G401 (cell line): ENCODE measurements at places on chromosomes 11 and 22.

DNA sequence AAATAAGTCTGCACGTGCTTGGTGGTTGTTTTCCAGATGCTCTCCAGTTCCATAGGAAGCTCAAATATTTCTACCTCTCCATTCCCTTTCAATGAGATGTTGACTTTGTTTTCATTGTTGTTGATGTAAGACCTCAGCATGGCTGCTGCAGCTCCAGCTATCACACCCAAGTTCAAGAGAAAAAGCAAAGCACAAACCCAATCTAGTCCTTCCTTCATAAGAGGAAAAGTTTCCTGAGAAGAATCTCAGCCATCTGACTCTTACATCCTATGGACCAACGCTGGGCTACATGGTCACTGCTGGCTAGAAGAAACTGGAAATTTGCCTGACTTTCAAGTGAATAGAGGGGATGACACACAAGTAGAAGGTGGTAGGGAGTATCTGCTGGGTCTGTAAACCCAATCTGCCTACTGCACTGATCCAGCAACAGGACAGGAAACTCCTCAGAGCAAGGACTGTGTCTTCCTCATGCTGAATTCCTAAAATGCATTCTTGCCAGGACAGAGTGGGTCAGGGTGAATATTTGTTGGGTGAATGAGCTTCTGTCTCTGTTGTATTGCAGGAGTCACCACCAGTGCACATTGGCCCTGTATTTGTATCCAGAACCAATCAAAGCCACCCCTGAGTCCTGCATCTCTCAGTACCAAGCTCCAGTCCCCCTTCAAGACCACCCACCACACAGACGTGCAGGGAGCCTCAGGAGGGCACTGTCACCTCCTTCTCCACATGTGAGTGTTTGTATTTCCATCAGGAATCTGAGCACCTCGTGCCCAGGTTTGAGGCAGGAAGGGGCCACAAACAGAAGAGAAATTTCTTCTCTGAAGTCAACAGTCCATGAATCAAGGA is 118.0 kb upstream of the IGLL5 start:
- no peak for DNase-seq

- no peak for DNase-seq
Observed at GRCh38 chr11:110367571-110367970, 62.2 kb upstream of the FDX1 start.

- DNase-seq, result no peak
Observed at GRCh38 chr11:1754376-1755150, 4.2 kb upstream of the IFITM10 start.

- DNase-seq, result peak; percentile 32
Observed at GRCh38 chr11:132036746-132037466, 666.5 kb downstream of the NTM start.

- no peak for DNase-seq
Observed at GRCh38 chr11:69241075-69241740, 52.7 kb upstream of the MYEOV start.

DNA sequence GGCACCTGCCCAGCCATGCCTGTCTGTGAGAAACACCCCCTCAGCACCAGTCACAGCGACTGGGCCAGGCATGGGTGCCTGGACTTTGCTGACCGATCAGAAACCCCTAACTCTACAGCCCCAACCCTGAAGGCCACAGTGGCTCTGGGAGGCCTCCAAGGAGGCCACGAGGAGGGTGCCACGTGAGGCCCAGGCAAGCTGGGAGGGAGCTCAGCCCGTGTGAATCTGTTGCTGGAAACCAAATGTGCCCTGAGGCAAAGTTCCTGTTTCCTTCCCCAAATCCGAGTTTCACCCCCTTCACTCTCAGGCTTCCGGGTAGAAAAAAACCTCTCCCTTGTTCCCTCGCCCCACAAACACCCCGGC is 1.3 kb downstream of the UNC93B1 start:
- DNase-seq, result no peak

- peak; percentile 64 for DNase-seq
Observed at GRCh38 chr11:83070731-83071566, 748 bp downstream of the RAB30 start.

DNA sequence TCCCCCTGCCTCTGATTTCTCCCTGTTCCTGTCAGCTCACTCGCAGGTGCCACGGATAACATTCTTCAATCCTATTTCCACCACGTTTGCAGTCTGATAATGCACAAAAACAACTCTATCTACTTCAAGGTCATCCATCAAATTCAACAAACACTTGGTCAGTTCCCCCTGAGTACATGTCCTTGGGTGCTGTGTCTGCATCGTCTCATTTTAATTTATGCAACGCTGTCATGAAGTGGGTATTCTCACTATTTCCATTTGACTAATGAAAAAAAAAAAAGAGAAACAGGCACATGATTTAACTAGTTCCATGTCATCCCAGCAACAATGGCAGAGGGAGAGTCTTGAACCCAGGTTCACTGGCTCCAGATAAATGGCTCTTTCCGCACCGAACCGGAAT is 262.6 kb downstream of the LARGE1 start:
- DNase-seq, result no peak

DNA sequence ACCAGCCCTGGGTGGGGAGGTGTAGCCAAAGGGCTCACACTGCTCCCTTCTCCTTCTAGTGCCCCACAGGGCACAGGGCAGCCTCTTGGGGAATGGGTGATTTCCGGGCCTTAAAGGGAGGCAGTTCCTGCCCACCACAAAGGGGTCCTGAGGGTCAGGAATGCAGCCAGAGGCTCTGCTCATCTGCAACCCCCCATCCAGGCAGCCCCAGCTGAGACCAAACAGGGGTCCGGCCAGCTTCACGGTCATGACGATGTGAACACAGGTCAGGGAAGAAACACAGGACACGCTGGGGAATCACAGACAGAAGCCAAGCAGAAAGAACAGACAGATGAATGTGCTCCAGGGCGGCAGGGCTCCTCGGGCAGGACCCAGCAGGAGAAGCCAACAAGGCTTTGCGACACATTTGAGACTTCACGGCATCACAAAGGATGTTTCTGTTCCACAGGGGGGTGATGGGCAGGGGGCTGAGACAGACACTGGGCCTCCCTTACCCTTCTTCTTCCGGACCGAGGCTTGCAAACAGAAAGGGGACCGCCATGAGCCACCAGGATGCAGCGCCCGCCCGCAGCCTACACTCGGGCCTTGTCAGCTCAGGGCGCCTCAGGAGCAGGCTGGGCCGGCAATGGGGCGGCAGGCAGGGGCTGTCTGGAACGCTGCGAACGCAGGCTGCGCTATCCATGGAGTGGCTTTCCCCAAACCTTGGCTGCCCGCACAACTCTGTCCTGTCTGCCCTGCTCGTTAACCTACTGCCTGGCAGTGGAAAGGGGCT is 101.9 kb downstream of the CTTN start:
- DNase-seq, result no peak

- DNase-seq, result no peak
Observed at GRCh38 chr11:121466063-121466794, 13.5 kb upstream of the SORL1-AS1 start.

DNA sequence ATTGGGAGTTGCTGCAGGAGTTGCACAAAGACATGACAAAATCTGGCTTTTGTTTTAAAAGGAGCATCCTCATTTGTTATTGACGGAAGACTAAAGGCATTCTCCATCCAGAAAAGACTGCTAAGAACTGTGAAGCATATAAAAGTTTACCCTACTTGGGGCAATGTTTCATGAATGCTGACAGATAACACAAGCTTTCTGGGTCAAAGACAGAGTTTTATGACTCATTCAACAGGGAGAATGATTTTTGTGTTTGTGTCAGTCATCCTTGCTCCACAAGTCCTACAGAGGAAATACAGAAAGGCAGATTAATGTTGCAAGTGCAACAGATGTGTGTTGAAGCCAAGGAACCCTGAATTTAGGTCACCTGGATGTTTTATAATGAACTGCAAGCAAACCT is 2.5 kb downstream of the GLYATL1 start:
- no peak for DNase-seq

GRCh38 chr11:43632181-43632580 is 48.4 kb upstream of the HSD17B12 start:
- no peak for DNase-seq

GRCh38 chr22:19356708-19357269 is 65.3 kb upstream of the CLTCL1 start:
- DNase-seq, result no peak

DNA sequence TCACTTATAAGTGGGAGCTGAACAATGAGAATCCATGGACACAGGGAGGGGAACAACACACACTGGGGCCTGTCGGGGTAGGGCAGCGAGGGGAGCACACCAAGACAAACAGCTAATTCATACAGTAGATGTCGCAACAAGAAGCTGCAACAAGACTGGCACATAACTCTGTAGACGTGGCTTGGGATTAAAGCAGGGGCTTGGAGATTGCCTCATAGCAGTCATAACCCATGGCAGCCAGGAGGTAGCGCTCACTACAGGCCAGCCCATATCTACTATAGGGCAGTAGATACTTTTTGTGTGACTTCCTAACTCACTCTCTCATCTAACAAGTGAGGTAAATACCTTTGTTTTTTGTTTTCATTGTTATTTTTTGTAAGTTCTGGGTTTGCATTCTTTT is 1.7 kb upstream of the OR9G4 start:
- DNase-seq, result no peak

- DNase-seq, result no peak
Observed at GRCh38 chr11:911031-911889, 650 bp upstream of the CHID1 start.

DNA sequence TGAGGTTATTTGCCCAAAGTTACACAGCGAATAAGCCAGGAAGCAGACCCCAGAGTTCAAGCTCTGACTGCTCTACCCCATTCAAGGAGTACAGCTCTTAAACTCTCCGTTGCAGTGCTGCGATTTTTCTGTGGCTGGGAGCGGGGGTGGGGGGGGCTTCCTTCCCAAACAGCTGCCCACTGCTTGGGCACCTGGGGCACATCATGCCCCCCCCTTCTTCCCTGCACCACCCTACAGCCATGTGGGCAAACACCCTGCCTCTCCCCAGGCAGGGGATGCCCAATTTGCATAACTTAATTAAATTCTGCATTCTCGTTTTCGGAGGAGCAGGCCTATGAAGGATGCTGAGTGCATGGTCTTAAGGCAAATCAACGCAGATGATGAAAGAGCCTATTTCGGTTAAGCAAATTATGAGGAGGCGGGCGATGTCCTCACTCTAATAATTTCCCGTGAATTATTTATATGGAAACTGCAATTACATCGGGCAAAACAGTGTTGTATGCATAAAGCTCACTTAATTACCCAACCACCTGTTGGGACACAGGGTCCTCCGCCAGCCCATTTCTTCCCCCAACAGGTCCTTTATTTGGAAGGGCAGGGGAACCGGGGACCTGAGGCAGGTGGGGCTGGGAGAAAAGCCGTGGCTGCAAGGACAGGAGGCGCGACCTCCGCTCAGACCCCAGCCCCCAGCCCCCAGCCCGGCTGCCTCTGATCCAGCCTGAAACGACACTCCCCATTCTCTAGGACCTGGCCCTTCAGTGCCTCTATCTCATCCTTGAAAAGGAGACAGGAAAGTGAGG is 610.5 kb downstream of the BUD13 start:
- DNase-seq, result no peak

- DNase-seq, result no peak
Observed at GRCh38 chr11:44562845-44563460, 2.5 kb upstream of the CD82 start.

- peak; percentile 20 for DNase-seq
Observed at GRCh38 chr11:87974797-87975196, 200.4 kb downstream of the RAB38 start.

DNA sequence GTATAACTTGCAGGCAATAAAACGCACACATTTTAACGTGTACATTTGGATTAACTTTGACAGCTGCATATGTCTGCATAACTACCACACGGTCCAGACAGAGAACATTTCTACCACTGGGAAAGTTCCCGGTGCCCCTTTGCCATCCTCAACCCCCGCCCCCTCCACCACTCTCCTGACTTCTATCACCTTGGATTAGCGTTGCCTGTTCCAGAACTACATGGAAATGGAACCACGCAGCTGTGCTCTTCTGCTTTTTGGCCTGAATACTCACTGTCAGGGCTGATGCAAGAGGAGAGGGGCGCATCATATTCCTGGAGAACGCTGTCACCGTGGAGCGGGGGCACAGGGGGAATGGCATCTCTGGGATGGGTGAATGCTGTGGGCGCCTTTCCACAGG is 62.1 kb downstream of the LRP5 start:
- DNase-seq, result no peak

GRCh38 chr22:34198976-34199375 is 278.7 kb upstream of the LARGE1 start:
- DNase-seq, result no peak

- peak; percentile 91 for DNase-seq
Observed at GRCh38 chr11:126061707-126062678, 673 bp downstream of the CDON start.

- no peak for DNase-seq
Observed at GRCh38 chr22:37497062-37497599, 10.9 kb upstream of the MFNG start.

DNA sequence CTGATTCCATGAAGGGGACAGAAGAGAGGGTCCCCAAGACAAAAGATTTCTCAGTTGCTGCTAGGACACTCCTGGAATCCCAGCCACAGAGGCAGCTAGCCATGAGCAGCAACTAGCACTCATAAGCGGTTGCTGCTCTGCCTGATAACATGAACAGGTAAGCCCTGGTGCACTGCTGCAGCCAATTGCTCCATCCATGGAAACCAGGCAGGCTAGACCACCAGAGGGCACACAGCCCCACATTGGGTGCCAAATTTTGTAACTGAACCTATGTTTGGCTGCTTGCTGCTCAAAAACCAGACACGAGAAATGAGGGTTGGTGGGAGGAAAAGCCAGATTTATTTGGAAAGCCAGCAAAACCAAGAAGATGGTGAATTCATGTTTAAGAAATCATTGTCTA is 21.9 kb upstream of the QSER1 start:
- DNase-seq, result peak; percentile 14

GRCh38 chr11:69158301-69159149 is 2.8 kb downstream of the SMIM38 start:
- DNase-seq, result no peak

DNA sequence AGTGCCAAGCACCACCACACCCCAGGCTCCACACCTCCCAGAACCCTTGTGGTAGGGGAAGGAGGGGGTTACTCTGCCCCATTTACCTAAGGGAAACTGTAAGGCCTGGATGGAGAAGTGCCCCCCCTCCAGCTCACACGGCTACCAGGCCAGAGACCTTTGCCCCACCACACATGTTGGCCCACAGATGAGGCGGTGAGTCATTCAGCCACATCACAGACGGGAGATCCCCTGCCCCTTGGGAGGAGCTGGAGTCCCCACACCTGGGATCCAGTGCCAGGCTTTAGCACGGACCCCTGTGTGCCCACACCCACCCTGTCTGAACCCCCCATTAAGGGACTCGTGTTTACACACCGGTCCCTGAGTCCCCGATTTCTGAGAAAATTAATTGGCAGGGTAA is 24.9 kb downstream of the CDKN1C start:
- no peak for DNase-seq
